ENCODE measurements at places on chromosomes 1 and 21. TPM values are rescaled to one million over a fixed set of nuclear protein-coding genes. Genes with fewer than 3 reads are reported as not detected.

PGBD5 gene
- 0.13 TPM for total RNA-seq

GRCh38 chr21:44653123-44653522 is 1.3 kb downstream of the KRTAP12-4 start:
- H3K27ac ChIP-seq = no peak overlapping the region
- no peaks in the 10 kb centered on the region for H3K36me3 ChIP-seq
- no peaks in the 10 kb centered on the region for H3K4me1 ChIP-seq
- no peak for DNase-seq

- no peak for DNase-seq
- H3K27ac ChIP-seq = no peak overlapping the region
- no peak overlapping the region for H3K4me3 ChIP-seq
- H3K4me1 ChIP-seq = peaks cover under 1% of the 10 kb centered on the region
- no peaks in the 10 kb centered on the region for H3K36me3 ChIP-seq
These were observed 153.8 kb downstream of the ACTL8 start for GRCh38 chr1:17908945-17909344.

DNA sequence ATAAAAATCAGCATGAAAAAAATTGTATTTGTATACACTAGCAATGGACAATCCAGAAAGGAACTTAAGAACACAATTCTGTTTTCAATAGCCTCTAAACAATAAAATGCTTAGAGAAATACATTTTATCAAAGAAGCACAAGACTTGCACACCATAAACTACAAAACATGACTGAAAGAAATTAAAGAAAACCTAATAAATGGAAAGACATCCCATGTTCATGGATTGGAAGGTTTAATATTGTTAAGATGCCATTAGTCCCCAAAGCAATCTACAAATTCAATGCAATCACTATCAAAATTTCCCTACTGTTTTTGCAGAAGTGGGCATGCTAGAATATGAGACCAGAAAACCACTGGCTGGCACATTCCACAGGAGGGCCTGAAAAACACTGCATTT is 49.4 kb downstream of the PRSS38 start:
- no peak for DNase-seq
- no peak overlapping the region for H3K27ac ChIP-seq
- no peaks in the 10 kb centered on the region for H3K4me1 ChIP-seq

KCNA2 gene
- total RNA-seq = not detected
